ENCODE measurements at places on chromosomes 12 and 14. TPM values are rescaled to one million over a fixed set of nuclear protein-coding genes. Genes with fewer than 3 reads are reported as not detected.
A peak's percentile ranks its signal among the peaks of the same experiment; 100 is the strongest.

DNA sequence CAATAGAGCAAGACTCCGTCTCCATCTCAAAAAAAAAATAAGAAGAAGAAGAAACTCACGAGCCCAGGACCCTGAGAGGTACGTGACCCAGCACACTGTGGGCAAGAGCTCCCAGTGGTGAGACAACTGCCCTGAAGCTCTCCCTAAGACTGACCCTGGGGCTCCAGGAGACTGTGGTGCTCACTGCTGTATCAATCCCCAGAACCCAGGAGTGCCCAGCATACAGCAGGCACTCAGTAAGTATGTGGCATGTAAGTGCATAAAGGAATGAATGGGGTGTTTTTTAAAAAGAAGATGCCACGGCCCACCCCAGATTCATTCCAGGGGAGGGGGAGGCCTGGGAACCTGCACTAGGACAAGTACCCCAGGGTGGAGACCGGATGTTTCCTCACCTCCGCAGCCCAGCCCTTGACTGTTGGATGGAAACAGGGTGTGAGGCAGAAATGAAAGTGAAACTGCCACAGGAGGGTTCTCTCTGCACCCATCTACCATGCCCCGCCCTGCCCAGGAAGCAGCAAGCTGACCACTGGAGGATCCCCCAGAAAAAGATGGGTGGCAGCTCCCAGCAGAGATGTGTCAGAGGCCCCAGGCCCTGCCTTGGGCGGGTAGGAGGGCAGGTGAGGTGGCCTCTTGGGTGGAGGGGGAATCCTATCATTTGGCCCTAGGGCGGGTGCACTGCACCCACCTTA is 12.2 kb downstream of the ITPK1 start:
- DNase-seq = no peak
- peaks cover 36% of the 10 kb centered on the region for H3K4me1 ChIP-seq
- no peaks in the 10 kb centered on the region for H3K36me3 ChIP-seq
- no peaks in the 10 kb centered on the region for H3K27me3 ChIP-seq
- peak overlapping the region; percentile 41 for H3K27ac ChIP-seq

- H3K27me3 ChIP-seq = peaks cover 7% of the 10 kb centered on the region
- H3K36me3 ChIP-seq = no peaks in the 10 kb centered on the region
- no peak overlapping the region for H3K27ac ChIP-seq
- H3K4me1 ChIP-seq = peaks cover 15% of the 10 kb centered on the region
- no peak overlapping the region for H3K4me3 ChIP-seq
Measured at GRCh38 chr12:49946497-49946896, 4.0 kb upstream of the AQP2 start.

DNA sequence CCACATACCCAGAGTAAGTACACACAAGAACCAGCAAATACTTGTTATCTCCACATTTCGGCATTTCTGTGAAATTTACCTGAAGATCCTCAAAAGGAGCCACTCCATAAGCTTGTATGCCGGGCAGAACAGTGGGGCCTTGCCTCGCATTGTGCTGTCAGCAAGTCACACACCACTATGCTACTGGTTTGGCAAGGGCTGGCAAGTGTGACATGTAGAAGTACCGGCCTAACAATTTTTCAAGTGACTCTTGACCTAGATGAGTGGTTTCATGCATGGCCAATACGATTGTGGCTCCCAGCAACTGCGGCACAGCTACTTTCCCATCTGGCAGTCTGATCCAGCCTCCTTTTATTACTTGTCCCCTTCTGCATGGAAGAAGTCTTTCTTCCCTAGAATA is 69.8 kb downstream of the GAS2L3 start:
- H3K36me3 ChIP-seq = no peaks in the 10 kb centered on the region
- no peaks in the 10 kb centered on the region for H3K4me1 ChIP-seq
- no peak overlapping the region for H3K4me3 ChIP-seq
- H3K27me3 ChIP-seq = no peaks in the 10 kb centered on the region
- no peak for DNase-seq

- no peaks in the 10 kb centered on the region for H3K36me3 ChIP-seq
- H3K27ac ChIP-seq = peak overlapping the region; percentile 75
- peak; percentile 71 for DNase-seq
- H3K4me1 ChIP-seq = peaks cover 15% of the 10 kb centered on the region
- H3K4me3 ChIP-seq = no peak overlapping the region
Measured at GRCh38 chr12:15662303-15662980, 126.7 kb downstream of the EPS8 start.

GRCh38 chr14:105116451-105117256 is 51.4 kb upstream of the GPR132 start:
- no peak for DNase-seq
- H3K27ac ChIP-seq = no peak overlapping the region
- peaks cover 27% of the 10 kb centered on the region for H3K4me1 ChIP-seq
- H3K36me3 ChIP-seq = no peaks in the 10 kb centered on the region

DNA sequence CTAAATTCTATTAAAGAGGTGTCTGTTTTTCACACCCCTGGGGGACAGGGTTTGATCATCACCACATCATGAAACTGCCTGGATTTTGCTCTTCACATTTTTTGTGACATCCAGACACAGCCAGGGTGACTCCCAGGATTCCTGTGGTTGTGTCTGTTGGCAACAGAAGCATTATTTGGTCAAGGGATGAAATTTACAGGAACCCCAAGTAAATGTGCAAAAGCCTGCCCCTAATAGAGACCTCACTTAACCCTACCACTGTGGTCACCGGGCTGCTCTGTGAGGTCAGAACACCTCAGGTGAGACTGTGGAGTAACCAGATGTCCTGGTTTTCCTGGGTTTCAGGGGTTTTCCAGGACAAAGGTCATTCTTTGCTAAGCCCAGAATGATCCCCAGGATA is 103.8 kb downstream of the DAD1 start:
- H3K27me3 ChIP-seq = peaks cover 6% of the 10 kb centered on the region
- no peaks in the 10 kb centered on the region for H3K36me3 ChIP-seq
- no peak overlapping the region for H3K27ac ChIP-seq
- no peak overlapping the region for H3K4me3 ChIP-seq
- H3K4me1 ChIP-seq = peaks cover 5% of the 10 kb centered on the region
- DNase-seq = no peak

GRCh38 chr12:131533139-131533538 is 177.8 kb upstream of the SFSWAP start:
- H3K4me1 ChIP-seq = no peaks in the 10 kb centered on the region
- no peak overlapping the region for H3K27ac ChIP-seq
- H3K4me3 ChIP-seq = no peak overlapping the region
- no peaks in the 10 kb centered on the region for H3K27me3 ChIP-seq

- no peak overlapping the region for H3K4me3 ChIP-seq
- no peaks in the 10 kb centered on the region for H3K27me3 ChIP-seq
- no peak for DNase-seq
- H3K4me1 ChIP-seq = no peaks in the 10 kb centered on the region
- H3K27ac ChIP-seq = no peak overlapping the region
- no peaks in the 10 kb centered on the region for H3K36me3 ChIP-seq
Measured at GRCh38 chr14:73833034-73833433, 18.6 kb upstream of the PTGR2 start.

GRCh38 chr12:69118516-69118915 is 120.9 kb upstream of the CPSF6 start:
- H3K4me3 ChIP-seq = no peak overlapping the region
- H3K27ac ChIP-seq = no peak overlapping the region
- DNase-seq = no peak
- peaks cover 5% of the 10 kb centered on the region for H3K27me3 ChIP-seq

DNA sequence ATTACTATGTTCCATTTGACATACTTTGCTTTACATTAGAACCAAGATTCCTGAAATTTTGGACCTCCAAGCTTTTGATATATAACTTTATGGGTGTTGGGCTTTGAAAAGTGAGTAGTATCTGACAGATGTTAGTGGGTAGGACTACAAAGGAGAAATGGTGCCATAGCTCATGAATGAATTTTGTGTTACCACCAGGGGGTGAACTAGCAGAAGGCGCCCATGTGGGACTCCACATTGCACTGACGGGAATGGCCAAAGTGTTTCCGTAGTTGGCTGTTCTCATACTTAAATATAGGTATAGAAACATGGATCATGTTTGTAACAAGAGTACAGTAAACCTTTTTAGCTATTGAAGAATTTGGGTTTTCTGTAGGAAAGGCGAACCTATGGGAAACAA is 337.5 kb downstream of the FLRT2 start:
- no peaks in the 10 kb centered on the region for H3K36me3 ChIP-seq
- DNase-seq = no peak
- H3K4me1 ChIP-seq = no peaks in the 10 kb centered on the region
- H3K27me3 ChIP-seq = no peaks in the 10 kb centered on the region

Gene STXBP6
- polyA plus RNA-seq = 0.63 TPM

Gene SLC5A8
- polyA plus RNA-seq = not detected

Gene OVCH1
- not detected for polyA plus RNA-seq

Gene RIMBP2
- polyA plus RNA-seq = 0.12 TPM

Gene HCAR3
- 2.8 TPM for polyA plus RNA-seq
